NCI-H1092 (cell line): ENCODE measurements at places on chromosomes 5 and 9.

DNA sequence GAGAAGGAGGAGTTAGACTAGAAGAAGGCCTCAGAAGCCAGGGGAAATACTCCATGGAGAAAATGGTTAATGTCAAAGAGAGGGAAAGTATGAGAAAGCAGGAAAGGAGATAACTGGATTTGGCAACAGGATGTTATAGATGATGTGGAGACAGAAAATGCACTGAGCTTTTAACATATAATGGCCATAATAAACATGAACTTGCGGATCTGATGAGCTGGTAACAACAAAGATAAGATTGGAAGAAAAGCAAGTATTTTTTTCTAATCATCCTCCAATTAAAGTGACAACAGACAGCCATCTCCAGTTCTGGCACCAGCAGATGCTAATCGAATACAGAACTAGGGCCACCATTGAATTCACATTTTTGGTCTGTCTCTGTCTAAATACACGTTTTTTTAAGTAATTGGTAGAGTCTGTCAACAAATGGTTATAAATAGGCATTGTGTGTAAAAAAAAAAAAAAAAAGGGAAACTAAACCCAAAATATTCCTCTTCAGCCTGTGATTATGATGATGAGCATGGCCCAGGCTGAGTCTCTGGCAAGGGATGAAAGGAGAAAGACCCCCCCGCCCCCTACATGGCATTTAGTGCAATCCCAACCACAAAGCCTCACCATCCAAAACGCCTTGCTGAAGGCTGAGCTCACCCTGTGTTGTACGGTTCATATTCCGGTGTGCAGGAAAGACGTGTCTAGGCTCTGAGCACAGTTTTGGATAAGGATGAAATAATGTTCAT lies 149.5 kb upstream of the LHFPL2 start:
- no peak for DNase-seq

DNA sequence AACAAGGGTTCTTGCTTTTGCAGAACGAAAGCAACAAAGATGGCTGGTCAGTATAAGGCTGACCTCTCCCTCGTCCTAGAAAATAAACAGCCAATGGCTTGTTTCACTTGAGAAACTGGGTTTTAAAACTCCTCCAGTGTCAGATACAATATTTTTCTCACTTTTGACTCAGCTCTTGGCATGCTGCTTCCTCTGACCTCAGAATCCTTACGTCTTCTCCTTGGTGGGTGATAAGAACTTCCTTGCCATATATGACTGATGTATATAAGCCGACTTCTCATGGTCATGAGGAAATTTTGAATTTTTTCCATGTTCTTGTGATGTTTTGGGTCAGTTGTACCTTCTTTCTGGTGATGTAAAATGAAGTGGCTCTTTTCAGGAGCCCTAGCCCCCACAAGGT lies 3.8 kb downstream of the ZNF618 start:
- DNase-seq = no peak

- no peak for DNase-seq
Measured at GRCh38 chr9:90029996-90030395, 425.2 kb downstream of the GADD45G start.

GRCh38 chr5:72160959-72161358 lies 53.7 kb downstream of the MAP1B start:
- no peak for DNase-seq

DNA sequence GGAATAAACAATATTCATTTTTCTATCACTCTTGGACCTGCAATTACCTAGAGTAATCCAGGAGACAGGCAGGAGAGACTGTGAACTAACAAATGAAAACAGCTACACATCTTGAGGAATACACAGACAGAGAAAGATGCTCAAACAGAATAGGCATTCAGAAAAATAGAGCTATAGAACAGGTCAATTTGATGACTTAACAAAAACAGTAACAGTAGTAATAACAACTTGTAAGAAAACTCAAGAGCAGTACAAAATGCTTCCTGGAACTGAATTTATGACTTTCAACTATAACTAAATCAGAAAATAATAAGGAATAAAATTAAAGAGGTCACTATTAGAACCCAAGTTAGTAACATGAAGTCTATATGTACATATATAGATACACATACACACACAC lies 579.3 kb downstream of the TLR4 start:
- no peak for DNase-seq

DNA sequence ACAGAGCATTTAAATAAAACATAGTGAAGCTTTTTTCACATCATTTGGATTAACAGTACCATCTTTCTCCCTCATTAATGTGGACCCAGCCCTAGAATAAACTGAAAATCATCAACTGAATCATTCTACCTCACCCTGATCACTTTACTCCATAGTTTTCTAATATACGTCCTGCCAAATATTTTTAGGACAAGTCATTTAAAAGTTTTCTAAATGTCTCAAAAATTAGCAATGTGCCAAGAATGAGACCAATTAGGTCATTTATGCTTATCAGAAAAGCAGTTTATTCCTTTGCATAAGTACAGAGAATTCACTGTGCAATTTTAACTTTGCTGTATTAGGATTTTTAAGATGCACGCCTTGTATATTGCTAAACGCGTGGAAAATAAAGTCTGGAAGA lies 284.4 kb downstream of the PIK3R1 start:
- DNase-seq = no peak

GRCh38 chr9:136964833-136965422 lies 12.4 kb upstream of the PTGDS start:
- no peak for DNase-seq

- no peak for DNase-seq
Measured at GRCh38 chr9:28289746-28290145, 716.5 kb upstream of the C9orf72 start.

GRCh38 chr5:8230868-8231267 lies 361.9 kb downstream of the MTRR start:
- no peak for DNase-seq

DNA sequence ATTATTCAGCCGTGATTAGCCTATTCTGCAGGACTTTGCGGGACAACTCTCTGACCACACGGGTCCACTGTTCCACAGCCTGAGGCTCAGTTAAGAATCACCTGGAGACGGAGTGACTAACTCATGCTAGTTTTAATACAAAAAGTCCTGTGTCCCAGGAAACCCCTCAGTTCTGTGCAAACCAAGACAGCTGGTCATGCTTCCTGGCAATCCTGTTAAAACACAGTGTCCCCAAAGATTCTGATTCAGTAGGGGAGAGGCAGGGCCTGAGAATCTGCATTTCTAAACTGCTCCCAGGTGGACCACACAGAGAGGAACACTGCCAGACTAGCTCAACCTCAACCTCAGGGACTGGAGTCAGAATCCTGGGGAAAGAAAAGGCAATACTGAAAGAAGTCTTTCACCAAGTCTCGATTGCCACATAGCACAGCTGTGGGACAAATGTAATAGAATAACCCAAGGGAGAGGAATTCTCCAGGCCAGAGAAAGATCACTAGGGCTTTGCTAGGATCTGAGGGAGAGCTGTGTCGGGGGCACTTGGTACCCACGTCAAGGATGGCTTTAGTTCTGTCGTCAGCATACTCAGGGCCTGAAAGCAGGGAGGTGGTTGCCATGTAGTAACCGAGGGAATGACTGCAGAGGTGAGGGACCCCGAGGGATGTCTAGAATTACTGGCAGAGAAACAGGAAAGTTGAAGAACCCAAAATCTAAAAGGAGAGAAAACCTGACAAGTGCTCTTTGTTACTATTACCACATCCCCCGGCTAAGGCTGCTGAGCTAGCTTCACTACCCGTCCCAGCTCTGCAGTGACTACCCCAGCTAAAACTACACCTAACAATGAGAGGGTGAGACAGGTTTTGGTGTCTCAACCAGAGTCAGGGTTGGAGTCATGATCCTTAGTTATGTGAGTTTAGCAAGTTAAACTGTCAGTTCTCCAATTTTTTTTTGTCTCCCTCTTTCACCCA lies 8.6 kb downstream of the SUSD1 start:
- no peak for DNase-seq

GRCh38 chr5:161077936-161078545 lies 226.0 kb upstream of the ATP10B start:
- no peak for DNase-seq

DNA sequence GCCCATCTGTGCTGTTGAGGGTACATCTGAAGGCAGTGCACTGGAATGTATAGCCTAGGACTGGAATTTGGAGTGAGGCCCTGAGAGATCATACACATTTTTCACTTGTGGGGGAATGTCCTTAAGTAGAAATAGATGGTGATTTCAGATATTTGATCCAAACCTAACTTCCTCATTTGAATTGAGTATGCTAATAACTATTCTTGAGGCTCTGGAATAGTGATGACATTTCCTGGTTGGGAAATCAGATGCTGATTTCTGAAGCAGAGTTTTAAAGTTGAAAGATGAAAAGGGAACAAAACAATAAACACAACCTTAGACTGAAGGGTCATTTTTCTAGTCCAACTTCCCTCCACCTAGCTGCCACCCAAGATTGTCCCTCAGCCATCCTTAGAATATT lies 163.0 kb upstream of the CCDC152 start:
- no peak for DNase-seq

DNA sequence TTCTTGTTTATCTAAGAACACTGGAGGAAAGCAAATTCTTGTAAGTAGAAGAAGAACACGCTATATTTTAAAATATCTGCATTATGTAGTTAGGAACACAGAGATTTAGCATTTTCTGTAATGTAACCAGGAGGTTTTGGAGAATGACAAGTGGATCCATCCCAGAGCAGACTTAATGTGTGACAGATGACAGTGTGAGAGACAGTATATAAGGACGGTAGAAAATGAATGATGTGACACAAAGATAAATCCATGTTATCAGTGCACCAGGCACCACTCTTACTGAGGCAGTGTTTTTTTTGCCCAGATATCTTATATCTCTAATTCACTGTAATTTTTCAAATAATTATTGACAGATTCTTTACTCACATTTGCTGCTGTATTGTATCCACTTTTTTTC lies 239.0 kb upstream of the KCNN2 start:
- no peak for DNase-seq

DNA sequence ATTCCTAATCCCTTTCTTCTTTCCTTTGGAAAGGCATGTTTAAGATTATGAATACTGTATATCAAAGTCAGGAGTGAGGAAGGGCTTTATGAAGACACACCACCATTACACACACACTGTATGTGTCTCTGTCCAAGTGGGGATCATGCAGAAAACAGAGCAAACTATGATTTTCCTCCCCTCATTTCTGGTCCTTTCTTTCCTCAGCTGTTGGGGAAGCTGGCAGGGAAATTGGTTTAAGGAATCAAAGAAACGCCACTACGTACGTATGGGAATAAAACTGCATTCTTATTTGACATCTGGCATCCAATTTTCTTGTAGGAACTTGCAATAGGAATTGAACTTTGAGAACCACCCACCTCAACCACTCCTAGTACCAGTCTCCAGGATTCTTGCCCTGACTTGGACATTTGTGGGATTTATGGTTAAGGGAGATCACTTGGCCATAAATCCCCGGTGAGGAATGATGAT lies 125.8 kb downstream of the PDE4D start:
- DNase-seq = no peak

- DNase-seq = no peak
Measured at GRCh38 chr5:981456-981855, 27.1 kb upstream of the NKD2 start.

DNA sequence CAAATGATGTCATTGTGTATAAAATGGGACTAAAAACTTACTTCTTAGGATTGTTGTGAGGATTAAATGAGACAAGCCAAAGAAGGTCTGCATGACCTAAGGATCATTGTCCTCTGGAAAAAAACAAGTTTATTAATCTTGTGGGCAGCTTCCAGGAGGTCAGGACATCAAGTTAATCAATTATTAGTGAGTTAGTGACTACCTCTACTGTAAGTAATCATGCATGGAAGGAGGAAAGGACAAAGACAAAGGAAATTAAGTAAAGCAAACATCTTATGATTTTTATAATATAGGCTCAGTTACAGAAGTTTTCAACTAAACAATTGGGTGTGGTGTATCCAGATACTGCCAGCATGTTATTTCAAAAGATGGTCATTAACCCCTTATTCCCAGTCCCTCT lies 129.3 kb upstream of the TUT7 start:
- DNase-seq = no peak

DNA sequence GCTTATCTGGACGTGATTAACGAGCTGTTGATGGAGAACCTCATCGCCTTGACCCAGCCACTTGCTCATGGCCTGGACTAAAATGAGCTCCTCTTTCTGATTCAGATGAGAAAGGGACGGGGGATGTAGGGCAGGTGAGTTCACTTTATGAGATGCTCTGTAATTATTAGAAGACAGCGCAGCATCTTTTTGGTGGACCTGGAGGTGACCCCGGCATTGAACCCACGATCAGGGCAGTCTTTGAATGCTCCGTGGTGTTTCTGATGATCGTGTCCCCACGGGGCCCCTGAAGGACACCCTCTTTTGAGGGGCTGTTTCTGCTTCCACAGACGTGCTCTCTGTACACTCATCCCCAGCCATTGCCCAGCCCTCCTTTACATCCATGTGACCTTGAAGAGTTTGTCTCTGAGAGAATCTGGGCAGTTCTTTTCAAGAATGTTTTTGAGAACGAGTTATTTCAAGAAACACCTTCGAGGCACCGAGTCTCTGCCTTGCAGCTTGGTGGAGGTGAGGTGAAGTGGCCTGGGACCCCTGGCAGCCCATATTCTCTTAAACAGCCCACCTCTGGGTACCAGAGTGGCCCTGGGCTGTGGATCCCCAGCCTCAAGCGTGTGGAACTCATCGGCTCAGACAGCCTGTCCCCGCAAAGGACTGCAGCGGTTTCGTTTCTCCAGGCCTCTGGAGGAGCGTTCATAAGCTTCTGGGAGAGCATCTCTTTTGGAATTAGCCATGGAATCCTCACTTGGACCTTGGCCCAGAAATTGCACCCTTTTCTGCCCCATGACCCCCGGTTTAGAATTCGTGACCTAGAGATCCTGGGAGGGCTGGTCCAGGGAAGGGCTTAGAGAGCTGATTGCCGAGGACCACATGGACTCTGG lies 50.3 kb downstream of the COL5A1 start:
- no peak for DNase-seq

DNA sequence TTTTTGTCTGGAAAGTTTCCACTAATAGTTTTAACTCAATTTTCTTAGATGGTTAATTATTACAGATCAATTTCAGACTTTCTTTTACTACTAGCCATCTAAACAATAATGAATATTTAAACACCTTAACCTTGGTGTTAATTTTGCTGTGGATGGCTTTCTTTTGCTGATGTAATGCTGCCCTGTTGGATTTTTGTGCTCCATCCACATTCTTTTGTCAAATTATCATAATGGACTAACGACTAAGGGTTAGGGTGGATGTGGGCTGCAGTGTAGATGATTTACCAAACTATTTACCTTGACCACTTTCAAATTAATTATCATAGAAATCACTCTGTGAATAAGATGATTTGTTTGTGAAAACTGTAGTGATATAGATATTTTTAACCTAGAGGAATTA lies 15.6 kb upstream of the TMEM38B start:
- no peak for DNase-seq

- no peak for DNase-seq
Measured at GRCh38 chr5:162956570-162956969, 480.8 kb upstream of the CCNG1 start.
